ENCODE measurements at places on chromosomes 2 and 18. TPM values are rescaled to one million over a fixed set of nuclear protein-coding genes. Genes with fewer than 3 reads are reported as not detected.

The FN1 gene
- polyA plus RNA-seq, result 538 TPM

The WDR35 gene
- polyA plus RNA-seq, result 30.2 TPM

The CNRIP1 gene
- 26.0 TPM for polyA plus RNA-seq

The GLI2 gene
- polyA plus RNA-seq, result 8.1 TPM

The G6PC2 gene
- 0.08 TPM for polyA plus RNA-seq

DNA sequence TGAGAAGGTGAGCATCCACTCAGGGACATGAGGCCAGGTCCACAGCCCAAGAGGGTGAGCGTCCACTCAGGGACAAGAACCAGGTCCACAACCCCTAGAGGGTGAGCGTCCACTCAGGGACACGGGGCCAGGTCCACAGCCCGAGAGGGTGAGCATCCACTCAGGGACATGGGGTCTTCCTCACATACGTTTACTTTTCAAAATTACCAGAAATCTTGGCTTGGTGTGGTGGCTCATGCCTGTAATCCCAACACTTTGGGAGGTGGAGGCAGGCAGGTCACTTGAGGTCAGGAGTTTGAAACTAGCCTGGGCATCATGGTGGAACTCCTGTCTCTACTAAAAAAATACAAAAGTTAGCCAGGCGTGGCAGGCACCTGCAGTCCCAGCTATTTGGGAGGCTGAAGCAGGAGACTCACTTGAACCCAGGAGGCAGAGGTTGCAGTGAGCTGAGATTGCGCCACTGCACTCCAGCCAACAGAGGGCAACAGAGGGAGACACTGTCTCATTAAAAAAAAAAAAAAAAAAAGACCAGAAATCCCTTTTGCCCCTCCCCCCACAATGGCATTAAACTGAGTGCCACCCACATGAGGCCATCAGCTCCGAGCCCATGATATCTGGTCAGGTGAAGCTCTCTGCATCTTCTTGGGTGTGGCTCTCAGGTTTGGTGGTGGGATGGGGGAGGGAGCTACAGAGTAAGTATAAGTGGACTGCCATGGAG, 9.0 kb upstream of the MBP start:
- no peak for DNase-seq

DNA sequence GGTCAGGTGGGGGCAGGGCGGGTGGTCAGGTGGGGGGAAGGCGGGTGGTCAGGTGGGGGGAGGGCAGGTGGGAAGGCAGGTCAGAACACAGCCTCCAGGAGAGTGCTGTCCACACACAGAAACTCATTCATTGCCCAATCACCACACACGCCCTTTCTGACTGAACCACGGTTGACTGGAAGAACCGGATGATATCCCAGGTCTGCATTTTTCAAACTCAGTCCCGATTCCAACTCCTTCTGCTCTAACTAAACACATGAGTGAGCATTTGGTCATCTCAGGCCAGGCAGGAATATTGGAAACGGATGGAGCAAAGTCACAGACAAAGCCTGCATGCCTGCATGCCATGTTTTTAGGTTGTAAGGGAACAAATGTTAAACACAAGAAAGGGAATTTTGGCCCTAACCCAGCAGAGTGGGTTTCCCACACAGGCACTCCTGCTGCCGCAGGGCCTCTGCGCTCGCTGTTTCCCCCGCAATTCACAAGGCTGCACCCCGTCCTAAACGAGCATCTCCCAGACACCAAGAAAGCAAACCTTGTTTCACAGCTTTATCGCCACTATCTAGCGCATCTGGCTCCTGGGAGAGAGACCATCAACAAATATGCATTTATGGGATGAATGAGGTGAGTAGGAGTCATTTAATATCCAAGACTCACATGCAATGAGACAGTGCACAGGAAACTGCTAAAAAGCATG, 100.1 kb downstream of the ZNF516 start:
- DNase-seq, result no peak

DNA sequence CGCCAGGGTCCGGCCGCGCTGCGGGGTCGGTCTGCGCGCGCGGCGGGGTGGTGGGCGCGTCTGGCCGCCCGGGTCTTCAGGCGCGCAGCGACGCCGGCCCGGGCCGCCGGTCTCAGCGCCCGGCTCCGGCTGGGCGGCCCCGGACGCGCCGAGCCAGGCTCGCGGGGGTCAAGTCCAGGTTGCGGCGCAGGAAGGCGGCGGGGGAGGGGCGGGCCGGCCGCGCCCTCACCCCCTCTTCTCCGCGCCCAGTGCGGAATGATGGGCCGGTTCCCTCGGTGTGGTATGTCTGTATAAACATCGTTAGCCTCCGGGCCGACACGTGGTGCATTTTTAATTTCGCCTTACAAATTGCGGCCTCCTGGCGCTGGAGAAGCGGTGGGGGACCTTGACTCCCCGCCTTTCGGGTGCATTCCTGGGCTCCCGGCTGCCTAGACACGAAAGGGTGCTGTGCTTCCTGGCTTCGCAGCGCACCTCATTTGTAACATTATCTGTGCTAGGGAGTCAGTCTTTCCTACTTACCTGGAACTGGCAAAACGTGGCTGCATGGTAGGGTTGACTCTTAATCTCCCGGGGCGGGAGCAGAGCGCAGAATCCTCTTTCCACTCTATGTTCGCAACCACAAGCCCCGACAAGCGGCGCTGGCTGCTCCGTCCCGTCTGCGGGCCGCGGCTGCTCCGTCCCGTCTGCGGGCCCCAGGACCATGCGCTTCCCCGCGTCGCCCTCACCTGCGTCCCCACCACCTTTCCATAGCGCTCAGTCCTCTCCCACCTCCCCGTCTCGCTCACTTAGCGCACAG, 69.0 kb downstream of the CTAGE1 start:
- no peak for DNase-seq

GRCh38 chr18:74278058-74278457, 13.7 kb downstream of the CYB5A start:
- no peak for DNase-seq

GRCh38 chr2:227623226-227623625, 5.9 kb downstream of the SCYGR4 start:
- no peak for DNase-seq

- no peak for DNase-seq
These were observed 179.1 kb upstream of the LYPD1 start for GRCh38 chr2:132849118-132849517.

DNA sequence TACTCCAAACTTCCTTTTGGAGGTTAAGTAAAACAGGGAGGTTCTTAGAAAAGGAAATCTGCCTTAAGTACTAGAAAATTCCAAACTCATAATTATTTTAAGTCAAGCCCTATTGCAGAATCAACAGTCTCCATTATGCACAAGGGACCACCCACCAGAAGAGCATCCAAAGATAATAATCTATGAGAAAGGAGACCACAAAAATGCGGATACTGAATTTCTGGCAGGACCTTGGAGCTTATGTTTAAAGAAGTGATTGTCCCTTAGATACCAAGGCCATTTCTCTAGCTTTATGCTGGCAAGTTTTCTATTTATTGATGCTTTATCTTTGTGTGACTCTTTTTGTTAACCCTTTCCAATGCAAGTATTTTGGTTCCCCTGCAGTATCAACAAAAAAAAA, 404.0 kb upstream of the MMADHC start:
- no peak for DNase-seq

DNA sequence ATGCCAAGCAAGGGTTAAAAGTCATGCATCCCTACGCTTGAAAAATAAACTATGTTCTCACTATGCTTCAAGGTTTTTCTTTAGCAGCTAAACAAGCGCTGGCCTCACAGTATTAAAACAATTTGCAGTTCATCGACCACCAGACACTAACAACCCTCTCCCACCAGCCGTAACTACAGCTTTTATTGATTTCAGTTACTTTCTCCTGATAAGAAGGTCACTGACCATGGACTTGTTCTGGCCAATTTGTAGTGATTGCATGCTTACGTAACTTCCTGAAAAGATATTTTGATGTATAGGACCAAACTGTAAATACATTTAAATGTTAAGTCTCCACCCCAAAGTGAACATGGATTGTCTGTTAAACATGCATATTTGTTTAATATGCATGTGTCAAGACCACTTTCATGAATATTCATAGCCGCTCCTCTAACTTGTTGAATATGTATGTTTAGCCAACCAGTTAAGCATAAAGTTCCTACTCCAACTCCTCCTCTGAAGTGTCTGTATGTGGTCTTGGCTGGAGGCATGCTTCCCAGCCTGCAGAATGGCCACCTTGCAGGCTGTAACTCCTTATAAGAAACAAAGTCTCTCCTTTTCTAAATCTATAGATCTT, 1.7 kb upstream of the THOC1 start:
- no peak for DNase-seq

GRCh38 chr2:10355471-10356438, 53.1 kb downstream of the HPCAL1 start:
- no peak for DNase-seq

DNA sequence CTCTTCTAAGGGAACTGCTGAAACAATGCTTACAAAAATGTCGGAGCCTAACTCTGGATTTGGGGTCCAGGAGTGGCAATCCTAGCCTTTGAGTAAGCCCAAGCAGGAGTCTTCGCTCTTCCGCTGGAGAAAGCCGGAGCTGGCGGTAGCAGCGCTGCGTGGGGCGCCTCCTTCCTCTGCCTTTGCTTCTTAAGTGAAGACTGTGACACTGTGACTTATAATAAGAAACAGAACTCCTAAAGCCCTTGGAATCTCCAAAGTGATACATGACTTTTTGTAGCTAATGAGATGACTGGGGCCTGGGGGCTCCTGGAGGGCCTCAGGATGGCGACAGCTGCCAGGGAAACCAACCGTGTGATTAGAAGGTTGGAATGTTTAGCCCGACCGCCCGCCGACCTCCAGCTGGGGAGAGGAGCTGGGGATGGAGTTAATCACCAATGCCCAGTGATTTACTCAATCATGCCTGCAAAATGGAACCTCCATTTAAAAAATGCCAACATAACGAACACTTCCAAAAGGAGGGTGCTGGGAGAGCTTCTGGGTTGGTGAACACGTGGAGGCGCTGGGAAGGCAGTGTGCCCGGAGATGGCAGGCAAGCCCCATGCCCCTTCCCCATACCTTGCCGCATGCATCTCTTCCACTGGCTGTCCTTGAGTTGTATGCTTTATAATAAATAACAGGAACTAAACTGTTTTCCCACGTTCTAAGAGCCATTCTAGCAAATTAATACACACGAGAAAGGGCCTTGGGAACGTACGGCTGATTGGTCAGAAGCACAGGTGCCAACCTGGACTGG, 29.0 kb upstream of the MAL start:
- no peak for DNase-seq

Data from right renal cortex interstitium (tissue), 3 donors.